ENCODE measurements at places on chromosomes 3 and 15. TPM values are rescaled to one million over a fixed set of nuclear protein-coding genes. Genes with fewer than 3 reads are reported as not detected.

The FANCD2OS gene
- total RNA-seq = not detected

The KLF15 gene
- total RNA-seq = 28.8 TPM

The ZPLD1 gene
- total RNA-seq = not detected

The PLSCR5 gene
- not detected for total RNA-seq

DNA sequence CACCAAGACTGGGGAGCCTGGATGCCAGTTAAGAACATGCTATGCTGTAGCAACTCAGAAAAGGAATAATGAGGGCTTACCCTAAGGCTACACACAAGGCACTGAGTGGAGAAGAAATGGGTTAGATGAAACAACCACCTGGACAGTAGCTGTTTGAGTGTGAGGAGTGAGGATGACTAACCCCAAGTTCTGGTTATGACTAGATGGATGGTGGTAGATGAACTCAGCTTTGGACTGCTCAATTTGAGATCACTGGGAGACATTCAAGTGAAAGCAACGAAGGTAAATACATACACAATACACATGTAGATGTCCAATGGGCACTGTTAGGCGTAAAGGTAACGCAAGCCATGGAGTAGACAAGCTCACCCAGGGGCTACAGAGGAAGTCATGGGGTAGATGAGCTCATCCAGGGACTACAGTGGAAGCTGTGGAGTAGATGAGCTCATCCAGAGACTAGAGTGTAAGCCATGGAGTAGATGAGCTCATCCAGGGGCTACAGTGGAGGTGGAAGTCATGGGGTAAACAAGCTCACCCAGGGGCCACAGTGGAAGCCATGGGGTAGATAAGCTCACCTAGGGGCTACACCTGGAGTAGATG is 98.3 kb downstream of the ANO10 start:
- no peak for DNase-seq

GRCh38 chr3:16151109-16151508 is 23.4 kb upstream of the GALNT15 start:
- peak; percentile 87 for DNase-seq

DNA sequence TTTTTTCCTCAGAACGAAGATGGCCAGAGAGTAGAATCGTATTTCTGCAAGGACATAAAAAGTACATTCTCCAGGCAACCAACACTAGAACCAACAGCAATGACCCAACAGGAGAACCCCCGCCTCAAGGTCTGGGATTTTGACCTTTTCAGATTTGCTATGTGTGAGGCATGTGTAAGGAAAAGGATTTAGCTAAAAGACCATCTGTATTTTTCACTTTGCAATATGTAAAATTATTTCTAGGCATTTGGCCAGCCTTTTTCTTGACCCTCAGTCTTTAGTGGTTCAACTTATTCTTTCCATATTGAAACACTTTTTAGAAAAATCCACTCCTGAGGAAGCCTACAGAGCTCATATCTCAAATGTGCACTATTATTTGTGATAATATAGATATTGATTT is 219.2 kb upstream of the GOLGA6L4 start:
- DNase-seq = no peak

DNA sequence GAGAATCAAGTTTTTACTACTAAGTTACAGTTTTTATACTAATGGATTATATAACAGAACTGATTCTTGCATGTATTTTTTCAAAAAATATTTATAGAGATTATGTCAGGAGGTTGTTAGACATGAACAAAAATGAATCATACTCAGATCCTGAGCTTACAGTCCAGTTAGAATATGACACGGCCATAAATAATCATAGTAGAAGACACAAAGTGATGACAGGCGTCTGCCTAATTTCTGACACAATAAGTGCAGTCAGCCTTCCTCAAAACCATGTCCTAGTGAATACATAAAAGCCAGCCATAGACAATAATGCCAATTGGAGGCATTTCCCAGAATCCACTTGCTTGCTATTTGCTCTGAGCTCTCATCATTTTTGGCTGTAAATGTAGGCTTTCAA is 81.7 kb upstream of the POU1F1 start:
- DNase-seq = no peak

GRCh38 chr3:42855547-42856380 is 19.9 kb downstream of the CYP8B1 start:
- no peak for DNase-seq

- DNase-seq = peak; percentile 50
Observed at GRCh38 chr3:72938471-72939265, 50.8 kb downstream of the GXYLT2 start.

DNA sequence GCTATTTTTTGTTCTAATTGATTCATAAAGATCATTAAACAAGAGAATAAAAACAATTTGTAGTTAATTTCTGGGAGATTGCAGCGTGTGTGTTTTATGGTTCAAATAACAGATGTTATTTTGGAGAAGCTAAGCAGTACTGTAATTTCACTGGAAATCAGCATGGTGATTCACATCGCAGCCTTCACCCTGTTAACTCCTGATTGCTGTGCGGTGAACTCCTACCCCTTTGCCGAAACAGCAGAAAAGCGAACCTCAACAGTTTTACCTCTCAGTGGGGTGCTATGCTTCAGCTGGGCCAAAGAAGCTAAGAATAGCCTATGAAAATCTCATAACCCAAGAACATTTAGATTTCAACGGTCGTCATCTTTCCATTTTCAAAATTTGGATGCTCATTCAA is 441.5 kb upstream of the RARB start:
- no peak for DNase-seq

DNA sequence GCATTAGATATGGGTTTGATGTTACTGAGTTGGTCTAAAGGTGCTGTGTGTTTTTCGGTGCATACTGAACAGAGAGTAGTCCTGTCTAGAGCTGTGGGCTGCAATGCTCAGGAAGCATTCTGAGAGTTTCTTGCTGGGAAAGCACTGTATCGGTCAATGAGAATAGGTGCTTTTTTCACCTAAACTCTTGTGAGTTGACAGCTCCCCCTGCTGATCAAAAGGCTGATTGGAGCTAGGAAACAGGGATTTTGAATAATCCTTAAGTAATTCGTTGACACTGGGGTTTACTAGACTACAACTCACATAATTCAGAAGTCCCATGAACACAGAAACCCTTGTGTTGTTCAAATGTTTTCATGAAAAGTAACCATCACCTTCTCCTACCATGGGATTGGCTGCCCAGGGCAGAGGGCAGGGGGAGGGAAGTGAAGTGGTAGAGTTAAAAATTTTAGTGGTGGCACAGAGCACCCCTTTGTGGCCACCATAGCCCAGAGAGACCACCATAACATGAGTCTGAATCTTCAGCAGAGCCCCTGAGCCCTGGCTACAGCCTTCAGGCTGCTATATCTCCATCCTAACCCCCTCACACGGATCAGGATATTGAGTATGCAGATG is 13.0 kb upstream of the MANF start:
- no peak for DNase-seq

GRCh38 chr15:98920091-98920880 is 87.3 kb downstream of the PGPEP1L start:
- no peak for DNase-seq

- no peak for DNase-seq
Observed at GRCh38 chr3:50132421-50133282, 22.5 kb upstream of the SEMA3F start.

GRCh38 chr3:50121072-50122032 is 32.6 kb downstream of the RBM5 start:
- peak; percentile 88 for DNase-seq

GRCh38 chr3:195591852-195592251 is 8.1 kb upstream of the APOD start:
- DNase-seq = no peak
